ENCODE measurements at places on chromosomes 12 and 14.

DNA sequence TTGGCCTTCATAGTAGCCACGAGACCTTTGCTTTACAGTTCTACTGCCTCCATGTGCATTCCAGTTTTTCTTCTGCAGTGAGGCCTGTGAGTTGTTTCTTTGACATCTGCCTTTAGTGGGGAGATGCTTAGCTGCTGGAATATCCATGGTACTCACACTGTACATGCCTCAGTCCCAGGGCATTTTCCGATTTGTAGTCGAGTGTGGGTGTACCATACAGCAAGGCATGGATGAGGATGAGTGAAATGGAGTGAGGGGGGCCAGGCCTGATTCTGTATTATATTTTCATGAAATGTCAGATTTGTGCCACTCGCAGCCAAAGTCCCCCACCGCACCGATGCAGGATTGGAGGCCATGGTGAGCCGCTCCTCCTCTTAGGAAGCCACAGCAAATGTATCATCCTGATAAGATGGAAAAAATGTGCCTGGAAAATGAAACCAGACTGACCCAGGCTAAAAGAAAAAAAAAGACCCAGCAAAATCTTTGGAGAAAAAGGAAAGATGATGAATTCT is 173.0 kb downstream of the ADGRD1 start:
- no peak overlapping the region for H3K4me3 ChIP-seq
- H3K27ac ChIP-seq = no peak overlapping the region
- no peaks in the 10 kb centered on the region for H3K4me1 ChIP-seq
- DNase-seq = no peak

GRCh38 chr12:67634303-67634761 is 14.2 kb upstream of the DYRK2 start:
- H3K4me1 ChIP-seq = no peaks in the 10 kb centered on the region
- no peak overlapping the region for H3K4me3 ChIP-seq
- no peaks in the 10 kb centered on the region for H3K36me3 ChIP-seq
- H3K27ac ChIP-seq = no peak overlapping the region

DNA sequence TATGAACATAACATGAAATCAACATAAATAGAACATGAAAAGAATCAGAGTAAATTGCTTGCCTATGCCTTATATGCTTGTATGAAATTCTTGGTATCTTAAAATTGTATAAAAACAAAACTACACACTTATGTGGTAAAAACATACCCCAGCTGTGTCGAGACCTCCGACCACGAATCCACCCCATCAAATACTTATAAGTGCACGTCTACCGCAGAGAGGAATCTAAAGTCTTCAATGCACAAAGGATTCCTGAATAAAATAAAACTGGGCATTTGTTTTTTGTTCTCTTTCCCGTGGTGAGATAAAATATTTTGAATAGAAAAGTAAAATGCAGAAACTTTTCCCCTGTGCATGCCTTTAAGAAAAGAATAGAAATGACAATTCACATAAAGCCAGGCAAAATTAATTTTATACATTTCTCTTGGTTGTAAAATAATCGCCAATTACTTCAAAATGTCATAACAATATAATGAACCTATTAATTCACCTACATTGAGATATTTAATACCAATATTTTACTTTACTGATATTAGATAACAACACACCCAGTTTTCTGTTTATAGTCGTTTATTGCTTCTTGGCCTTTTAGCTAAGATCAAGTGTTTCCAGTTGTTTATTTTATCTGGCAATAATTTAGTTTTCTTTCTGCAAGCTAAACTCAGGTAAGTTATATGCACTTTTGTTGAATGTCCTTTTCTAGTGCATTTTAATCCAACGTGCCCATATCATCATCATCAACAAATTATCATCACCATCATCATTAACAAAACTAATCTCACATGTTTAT is 1.0 kb downstream of the KLRK1 start:
- H3K4me3 ChIP-seq = no peak overlapping the region
- H3K36me3 ChIP-seq = no peaks in the 10 kb centered on the region
- H3K27ac ChIP-seq = no peak overlapping the region
- H3K27me3 ChIP-seq = no peaks in the 10 kb centered on the region
- H3K4me1 ChIP-seq = no peaks in the 10 kb centered on the region

- H3K36me3 ChIP-seq = no peaks in the 10 kb centered on the region
- H3K27ac ChIP-seq = no peak overlapping the region
- no peaks in the 10 kb centered on the region for H3K4me1 ChIP-seq
- DNase-seq = no peak
- H3K27me3 ChIP-seq = no peaks in the 10 kb centered on the region
Observed at GRCh38 chr14:97946641-97947040, 1149.5 kb downstream of the VRK1 start.

GRCh38 chr14:53710615-53711014 is 246.0 kb downstream of the BMP4 start:
- H3K27me3 ChIP-seq = no peaks in the 10 kb centered on the region
- H3K27ac ChIP-seq = no peak overlapping the region
- H3K4me1 ChIP-seq = peaks cover 17% of the 10 kb centered on the region
- H3K4me3 ChIP-seq = no peak overlapping the region
- H3K36me3 ChIP-seq = no peaks in the 10 kb centered on the region

- no peaks in the 10 kb centered on the region for H3K36me3 ChIP-seq
- H3K27me3 ChIP-seq = no peaks in the 10 kb centered on the region
- H3K4me3 ChIP-seq = no peak overlapping the region
- H3K4me1 ChIP-seq = no peaks in the 10 kb centered on the region
Observed at GRCh38 chr12:7175493-7175892, 14.0 kb upstream of the PEX5 start.

GRCh38 chr12:52251367-52252051 is 18.5 kb downstream of the KRT7 start:
- H3K4me1 ChIP-seq = peaks cover 33% of the 10 kb centered on the region
- H3K36me3 ChIP-seq = no peaks in the 10 kb centered on the region
- H3K27me3 ChIP-seq = no peaks in the 10 kb centered on the region
- H3K4me3 ChIP-seq = no peak overlapping the region
- DNase-seq = no peak

DNA sequence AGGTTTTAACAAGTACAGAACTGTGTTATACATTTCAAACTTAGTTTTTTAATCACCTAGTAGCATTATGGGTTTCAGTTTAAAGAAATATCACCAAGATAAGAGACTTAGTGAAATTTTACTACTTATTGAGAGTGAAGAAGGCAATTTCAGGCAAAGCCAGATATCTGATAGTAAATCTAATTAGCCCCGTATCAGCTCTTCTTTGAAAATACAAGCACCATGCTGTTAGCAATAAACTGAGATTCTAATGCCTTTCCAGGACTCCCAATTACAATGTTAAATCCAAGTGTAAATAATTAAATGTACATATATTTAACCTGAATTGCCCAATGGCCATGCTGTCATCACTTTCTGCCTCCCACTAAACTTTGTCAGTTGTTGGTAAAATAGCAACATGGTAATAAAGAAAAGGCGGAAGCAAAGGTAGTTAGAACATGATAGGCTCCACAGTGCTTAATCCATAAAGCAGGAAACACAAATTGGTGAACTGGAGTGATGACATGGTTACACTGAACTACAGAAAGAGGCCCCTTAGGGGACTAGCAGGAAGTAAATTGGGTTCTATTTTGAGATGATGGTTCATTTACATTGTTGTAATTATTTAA is 646.1 kb downstream of the C12orf50 start:
- H3K4me1 ChIP-seq = no peaks in the 10 kb centered on the region
- H3K27ac ChIP-seq = no peak overlapping the region
- H3K36me3 ChIP-seq = no peaks in the 10 kb centered on the region
- H3K27me3 ChIP-seq = no peaks in the 10 kb centered on the region
- no peak for DNase-seq

DNA sequence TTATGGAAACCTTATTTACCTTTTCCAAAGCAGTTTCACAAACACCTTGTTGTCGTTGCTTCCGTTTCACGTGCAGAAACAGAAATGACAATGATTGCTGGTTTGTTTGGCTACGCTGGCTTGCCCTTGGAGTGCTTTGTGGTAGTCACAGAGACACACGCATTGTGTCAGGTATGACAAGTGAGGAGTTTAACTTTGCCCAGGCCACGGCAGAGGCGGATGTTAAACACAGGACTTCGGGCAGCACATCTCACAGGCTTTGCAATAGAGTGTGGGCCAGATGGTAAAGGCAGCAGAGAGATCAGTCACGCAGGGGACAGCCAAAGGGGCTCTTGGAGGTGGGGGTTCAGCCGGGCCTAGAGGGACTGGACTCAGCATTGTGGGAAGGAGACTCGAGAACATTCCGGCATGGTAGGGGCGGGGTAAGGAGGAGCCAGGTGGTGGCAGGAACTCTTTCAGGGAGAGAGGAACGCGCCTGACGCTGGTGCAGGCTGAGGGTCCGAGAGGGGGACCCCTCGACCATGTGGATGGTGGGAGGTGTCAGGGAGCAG is 59.8 kb upstream of the KCNA1 start:
- H3K27me3 ChIP-seq = no peaks in the 10 kb centered on the region
- H3K4me3 ChIP-seq = no peak overlapping the region
- H3K36me3 ChIP-seq = no peaks in the 10 kb centered on the region
- H3K27ac ChIP-seq = no peak overlapping the region

DNA sequence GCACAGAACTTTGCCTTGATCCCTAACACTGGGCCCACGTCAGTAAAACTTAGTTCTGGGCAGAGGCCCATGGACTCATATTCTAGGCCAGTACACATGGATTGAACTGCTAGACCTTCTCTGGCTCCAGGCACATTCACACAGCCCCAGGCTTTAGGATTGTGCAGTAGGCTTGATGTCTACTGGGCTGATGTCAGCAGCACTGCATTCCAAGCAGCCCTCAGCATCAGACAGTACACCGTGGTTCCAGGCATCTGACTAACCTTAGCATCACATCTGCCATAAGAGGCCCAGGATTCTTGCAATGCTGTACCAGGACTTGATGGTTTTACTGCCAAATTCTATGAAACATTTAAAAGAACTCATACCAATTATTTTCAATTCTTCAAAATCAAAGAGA is 301.9 kb downstream of the CCER1 start:
- H3K4me3 ChIP-seq = no peak overlapping the region
- no peak for DNase-seq
- H3K4me1 ChIP-seq = no peaks in the 10 kb centered on the region
- no peak overlapping the region for H3K27ac ChIP-seq
- H3K27me3 ChIP-seq = no peaks in the 10 kb centered on the region
- no peaks in the 10 kb centered on the region for H3K36me3 ChIP-seq

GRCh38 chr14:58428118-58428683 is 682 bp downstream of the KIAA0586 start:
- no peak for DNase-seq
- peaks cover 16% of the 10 kb centered on the region for H3K4me1 ChIP-seq
- H3K27me3 ChIP-seq = no peaks in the 10 kb centered on the region
- H3K27ac ChIP-seq = peak overlapping the region; percentile 82
- peak overlapping the region; percentile 95 for H3K4me3 ChIP-seq

- H3K27ac ChIP-seq = peak overlapping the region; percentile 34
- H3K4me3 ChIP-seq = no peak overlapping the region
- DNase-seq = peak; percentile 98
- no peaks in the 10 kb centered on the region for H3K36me3 ChIP-seq
Observed at GRCh38 chr14:55807053-55807880, 227.3 kb downstream of the KTN1 start.

DNA sequence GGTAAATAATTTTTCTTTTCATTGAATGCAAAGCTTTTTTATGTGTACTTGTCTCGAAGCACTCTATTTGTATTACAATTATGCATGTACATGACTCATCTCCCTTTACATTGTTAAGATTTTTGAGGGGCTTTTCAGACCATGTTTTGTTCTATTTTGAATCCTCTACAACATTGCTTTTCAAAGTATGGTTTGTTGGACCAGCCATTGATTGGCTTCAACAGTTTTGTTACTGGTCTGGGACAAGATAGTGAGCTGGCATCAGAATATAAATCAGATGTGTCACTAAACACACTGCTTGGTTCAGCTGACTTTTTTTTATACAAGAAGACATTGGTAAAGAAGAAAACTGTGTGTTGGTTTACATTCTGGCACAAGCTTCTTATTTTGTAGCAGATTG is 122.3 kb downstream of the MON2 start:
- peaks cover 9% of the 10 kb centered on the region for H3K36me3 ChIP-seq
- H3K27me3 ChIP-seq = no peaks in the 10 kb centered on the region
- H3K27ac ChIP-seq = no peak overlapping the region
- no peak for DNase-seq
- no peaks in the 10 kb centered on the region for H3K4me1 ChIP-seq

DNA sequence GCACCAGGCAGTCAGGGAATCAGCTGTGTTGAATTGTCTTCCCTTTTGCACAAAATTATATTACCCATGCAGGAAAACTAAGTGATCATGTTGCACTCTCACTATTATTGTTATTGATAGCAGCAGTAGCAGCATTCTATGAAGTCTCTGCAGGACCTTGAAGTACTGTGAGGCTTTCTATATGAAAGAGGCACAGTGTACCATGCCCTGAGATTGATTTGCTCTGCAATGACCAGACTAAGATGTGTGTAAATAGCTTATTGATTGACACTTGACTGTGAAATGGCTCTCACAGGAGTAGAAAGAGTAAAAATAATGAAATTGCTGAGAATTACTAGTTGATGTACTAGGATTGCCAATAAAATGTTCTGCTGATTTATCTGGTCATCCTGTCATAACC is 99.9 kb downstream of the KICS2 start:
- no peak overlapping the region for H3K27ac ChIP-seq
- H3K4me1 ChIP-seq = no peaks in the 10 kb centered on the region
- no peak for DNase-seq

DNA sequence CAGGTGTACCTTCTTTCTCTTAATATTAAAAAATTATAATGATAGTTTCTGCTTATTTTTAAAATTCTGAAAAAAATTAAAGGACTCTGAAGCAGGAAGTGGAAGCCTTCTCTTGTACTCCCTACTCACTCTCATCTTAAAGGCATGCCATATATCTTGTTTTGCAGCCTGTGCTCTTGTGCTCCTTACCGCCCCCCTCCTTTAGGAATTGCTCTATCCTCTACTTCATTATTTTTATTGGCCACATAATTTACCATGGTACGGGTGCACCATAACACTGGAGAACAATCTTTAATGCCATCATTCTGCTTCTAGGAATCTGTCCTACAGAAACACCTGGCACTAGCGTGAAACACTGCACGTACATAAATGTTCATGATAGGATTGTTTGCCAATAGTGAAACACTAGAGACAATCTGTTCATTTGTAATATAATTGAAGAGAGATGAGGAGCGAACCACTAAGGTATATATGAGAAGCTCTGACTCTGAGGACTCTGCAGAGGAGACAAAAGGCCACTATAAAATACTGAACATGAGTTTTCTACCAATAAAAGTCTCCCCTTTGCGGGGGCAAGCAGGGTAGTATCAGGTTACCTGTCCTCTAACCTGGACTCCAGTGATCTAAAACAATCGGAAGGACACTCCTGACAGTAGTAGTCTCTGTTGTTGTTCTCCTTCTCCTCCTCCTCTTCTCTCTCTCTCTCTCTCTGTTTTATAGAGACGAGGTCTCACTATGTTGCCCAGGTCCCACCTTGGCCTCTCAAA is 6.3 kb upstream of the NYNRIN start:
- peaks cover 6% of the 10 kb centered on the region for H3K27me3 ChIP-seq
- H3K4me1 ChIP-seq = peaks cover 8% of the 10 kb centered on the region
- DNase-seq = no peak
- H3K4me3 ChIP-seq = no peak overlapping the region
- H3K27ac ChIP-seq = no peak overlapping the region
